Gastrocnemius medialis (tissue), 4 donors: ENCODE measurements at places on chromosomes 11 and 22. TPM values are rescaled to one million over a fixed set of nuclear protein-coding genes. Genes with fewer than 3 reads are reported as not detected.

- peak overlapping the region; percentile 39 for H3K27ac ChIP-seq
- no peaks in the 10 kb centered on the region for H3K4me1 ChIP-seq
- peaks cover 16% of the 10 kb centered on the region for H3K27me3 ChIP-seq
- no peak for DNase-seq
- no peaks in the 10 kb centered on the region for H3K36me3 ChIP-seq
Measured at GRCh38 chr11:101584129-101584515, 315 bp upstream of the TRPC6 start.

DNA sequence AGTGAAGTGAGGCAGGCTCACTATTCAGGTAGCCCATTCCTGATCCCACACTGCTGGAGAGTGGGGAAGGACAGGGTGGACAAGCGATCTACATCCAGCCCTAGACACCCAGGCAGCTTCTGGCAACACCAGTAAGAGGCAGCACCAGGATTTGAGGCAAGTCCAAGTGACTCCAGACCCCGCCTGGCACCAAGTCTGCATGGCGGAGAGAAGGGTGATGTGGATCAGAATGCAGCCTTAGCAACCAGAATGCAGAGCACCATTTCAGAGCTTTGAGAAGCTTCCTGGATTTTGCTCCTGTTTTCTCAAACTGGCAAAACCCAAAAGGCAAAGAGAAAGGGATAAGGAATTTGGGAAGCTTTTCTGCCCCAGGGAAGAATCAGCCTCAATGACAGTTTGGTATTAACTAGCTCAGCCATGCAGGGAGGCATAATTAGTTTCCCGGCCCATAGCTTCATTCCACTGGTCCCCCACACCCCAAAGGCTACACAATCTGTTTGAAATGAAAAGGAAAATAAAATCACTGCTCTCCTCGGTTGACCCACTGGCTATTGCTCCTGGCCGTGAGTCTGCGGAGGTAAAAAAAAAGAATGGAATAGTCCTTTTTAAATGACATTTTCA is 17.3 kb downstream of the GALNT18 start:
- no peak overlapping the region for H3K27ac ChIP-seq
- H3K27me3 ChIP-seq = no peaks in the 10 kb centered on the region
- H3K4me3 ChIP-seq = no peak overlapping the region
- no peak for DNase-seq

Gene MYBPC3
- not detected for total RNA-seq

Gene ISX
- not detected for total RNA-seq

Gene MUC5AC
- total RNA-seq = not detected

- peak overlapping the region; percentile 70 for H3K27ac ChIP-seq
- H3K4me1 ChIP-seq = peaks cover 14% of the 10 kb centered on the region
- H3K27me3 ChIP-seq = no peaks in the 10 kb centered on the region
- DNase-seq = peak; percentile 90
Measured at GRCh38 chr22:36409911-36410756, 22.4 kb upstream of the MYH9 start.

Gene TRIM29
- total RNA-seq = 0.65 TPM

- no peaks in the 10 kb centered on the region for H3K36me3 ChIP-seq
- H3K27ac ChIP-seq = no peak overlapping the region
- no peak overlapping the region for H3K4me3 ChIP-seq
- DNase-seq = no peak
- H3K4me1 ChIP-seq = no peaks in the 10 kb centered on the region
- H3K27me3 ChIP-seq = no peaks in the 10 kb centered on the region
Measured at GRCh38 chr22:47391169-47392053, 629.0 kb downstream of the TBC1D22A start.

- no peak for DNase-seq
- H3K4me3 ChIP-seq = no peak overlapping the region
Measured at GRCh38 chr11:102302241-102302640, 15.0 kb upstream of the BIRC3 start.

Gene TENM4
- total RNA-seq = 0.29 TPM

DNA sequence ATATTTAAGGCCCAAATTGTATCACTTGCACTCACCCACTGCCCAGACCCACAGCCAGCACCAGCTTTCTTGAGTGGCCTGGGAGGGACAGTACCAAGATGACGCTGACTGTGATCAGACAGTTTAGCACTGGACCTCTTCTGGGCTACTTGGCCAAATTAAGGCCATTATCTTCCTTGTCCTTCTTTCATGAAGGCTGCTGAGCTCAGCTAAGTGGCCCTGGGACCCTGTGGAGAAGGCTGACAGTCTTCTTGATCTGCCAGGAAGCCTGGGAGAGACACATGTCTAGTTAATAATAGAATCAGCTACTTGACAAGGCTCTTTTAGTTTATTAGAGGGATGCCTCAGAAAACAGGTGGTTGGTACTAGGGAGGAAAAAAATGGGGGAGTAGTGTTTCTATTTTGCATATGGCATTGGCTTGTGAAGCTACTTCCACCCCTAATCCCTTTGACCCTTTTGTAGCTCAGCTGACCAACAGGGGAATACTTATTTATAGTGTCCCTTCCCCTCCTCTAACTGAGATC is 127.9 kb upstream of the NTM start:
- no peak overlapping the region for H3K27ac ChIP-seq
- no peak overlapping the region for H3K4me3 ChIP-seq
- no peak for DNase-seq

- DNase-seq = no peak
- no peaks in the 10 kb centered on the region for H3K36me3 ChIP-seq
- H3K4me3 ChIP-seq = no peak overlapping the region
- H3K27me3 ChIP-seq = no peaks in the 10 kb centered on the region
Measured at GRCh38 chr11:73995247-73995646, 12.6 kb upstream of the UCP2 start.

DNA sequence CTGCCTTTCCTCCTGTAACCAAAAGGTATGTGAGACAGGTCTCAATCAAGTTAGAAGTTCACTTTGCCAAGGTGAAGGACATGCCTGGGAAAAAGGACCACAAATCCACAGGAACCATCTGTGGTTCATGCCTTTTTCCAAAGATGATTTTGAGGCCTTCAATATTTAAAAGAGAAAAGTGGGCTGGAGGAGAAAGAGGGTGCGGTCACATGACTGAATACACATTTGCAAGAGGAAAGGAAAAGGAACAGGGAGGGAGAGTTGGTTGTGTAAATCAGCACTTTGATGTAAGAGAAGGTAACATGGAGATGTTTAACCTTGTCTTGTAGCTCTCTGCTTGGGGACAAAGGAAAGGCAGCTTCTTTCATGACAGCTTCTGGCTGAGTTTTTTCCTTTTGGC is 21.2 kb downstream of the MOV10L1 start:
- H3K27me3 ChIP-seq = peaks cover 25% of the 10 kb centered on the region
- H3K4me1 ChIP-seq = no peaks in the 10 kb centered on the region
- no peak overlapping the region for H3K27ac ChIP-seq
- no peaks in the 10 kb centered on the region for H3K36me3 ChIP-seq
- H3K4me3 ChIP-seq = no peak overlapping the region

- H3K4me1 ChIP-seq = no peaks in the 10 kb centered on the region
- no peak for DNase-seq
- no peak overlapping the region for H3K27ac ChIP-seq
- no peaks in the 10 kb centered on the region for H3K36me3 ChIP-seq
Measured at GRCh38 chr11:61610905-61611304, 30.0 kb upstream of the SYT7 start.

DNA sequence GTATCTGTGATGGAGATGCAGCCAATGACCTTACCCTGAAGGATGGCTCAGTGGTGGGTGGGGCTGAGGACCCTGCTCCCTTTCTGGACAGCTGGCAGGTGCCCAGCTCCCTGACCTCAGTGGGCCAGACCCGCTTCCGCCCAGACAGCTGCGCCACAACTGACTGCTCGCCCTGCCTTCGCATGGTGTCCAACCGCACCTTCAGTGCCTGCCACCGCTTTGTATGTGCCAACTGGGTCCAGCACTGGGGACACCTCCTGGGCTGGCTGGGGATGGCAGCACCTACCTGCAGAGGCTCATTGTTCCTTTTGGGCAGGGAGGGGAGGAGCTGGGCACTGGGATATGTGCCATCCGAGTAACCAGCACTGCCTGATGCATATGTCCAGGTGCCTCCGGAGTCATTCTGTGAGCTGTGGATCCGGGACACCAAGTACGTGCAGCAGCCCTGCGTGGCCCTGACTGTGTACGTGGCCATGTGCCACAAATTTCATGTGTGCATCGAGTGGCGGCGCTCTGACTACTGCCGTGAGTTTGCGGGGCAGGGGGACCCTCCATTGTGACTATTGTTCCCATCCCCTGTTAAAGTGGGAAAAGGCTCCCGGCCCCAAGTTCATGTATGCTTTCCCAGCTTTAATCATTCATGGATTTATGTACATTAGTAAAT is 84.8 kb downstream of the OTOG start:
- H3K27me3 ChIP-seq = no peaks in the 10 kb centered on the region
- no peak overlapping the region for H3K4me3 ChIP-seq

DNA sequence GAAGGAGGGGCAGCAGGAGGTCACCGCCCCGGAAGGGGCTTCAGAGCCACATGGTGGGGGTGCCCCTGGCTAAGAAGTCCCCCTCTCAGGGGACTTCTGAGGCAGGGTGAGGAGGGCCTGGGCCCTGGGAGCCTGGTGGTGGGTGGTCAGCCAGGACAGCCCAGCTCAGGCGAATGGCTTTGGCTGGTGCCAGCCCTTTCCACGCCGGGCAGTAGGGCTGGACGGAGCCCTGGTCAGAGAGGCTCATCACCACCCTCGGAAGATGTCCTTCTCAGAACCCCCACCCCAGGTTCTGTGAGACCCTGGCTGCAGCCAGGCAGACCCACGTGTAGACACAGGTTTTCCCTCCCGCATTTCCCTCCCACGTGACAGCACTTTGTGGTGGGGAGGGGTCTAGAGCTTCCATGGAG is 35.9 kb downstream of the OSBPL5 start:
- H3K4me3 ChIP-seq = no peak overlapping the region
- no peak overlapping the region for H3K27ac ChIP-seq
- no peaks in the 10 kb centered on the region for H3K36me3 ChIP-seq

GRCh38 chr11:28137832-28138231 is 29.6 kb downstream of the METTL15 start:
- H3K27ac ChIP-seq = no peak overlapping the region
- no peaks in the 10 kb centered on the region for H3K4me1 ChIP-seq
- no peak for DNase-seq
- no peaks in the 10 kb centered on the region for H3K27me3 ChIP-seq
- H3K4me3 ChIP-seq = no peak overlapping the region
